Cortex of kidney (tissue), 1 donor: ENCODE measurements at places on chromosomes 6 and 20.

GRCh38 chr6:120994573-120994967 is 339.7 kb downstream of the TBC1D32 start:
- DNase-seq, result no peak

GRCh38 chr6:24867104-24867703 is 68.5 kb upstream of the ARMH2 start:
- no peak for DNase-seq

- DNase-seq, result no peak
Observed at GRCh38 chr20:47809161-47809960, 24.1 kb upstream of the SULF2 start.

- no peak for DNase-seq
Observed at GRCh38 chr20:56257604-56258003, 9.1 kb downstream of the MC3R start.

DNA sequence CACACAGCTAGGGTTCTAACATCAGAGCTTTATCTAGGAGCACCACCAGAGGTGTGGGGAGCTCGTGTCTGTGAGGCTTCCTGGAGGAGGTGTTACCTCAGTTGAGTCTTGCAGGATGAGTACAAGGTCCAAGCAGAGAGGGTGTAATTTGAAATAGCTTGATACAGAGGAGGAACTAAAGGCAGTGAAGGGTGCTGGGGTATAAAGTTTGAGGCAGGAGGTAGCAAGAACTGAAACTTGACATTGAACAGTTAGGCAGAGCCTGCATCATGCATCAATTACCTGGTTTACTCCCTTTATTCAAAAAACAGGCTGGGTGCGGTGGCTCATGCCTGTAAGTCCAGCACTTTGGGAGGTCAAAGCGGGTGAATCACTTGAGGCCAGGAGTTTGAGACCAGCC is 241.2 kb downstream of the UST start:
- DNase-seq, result no peak

DNA sequence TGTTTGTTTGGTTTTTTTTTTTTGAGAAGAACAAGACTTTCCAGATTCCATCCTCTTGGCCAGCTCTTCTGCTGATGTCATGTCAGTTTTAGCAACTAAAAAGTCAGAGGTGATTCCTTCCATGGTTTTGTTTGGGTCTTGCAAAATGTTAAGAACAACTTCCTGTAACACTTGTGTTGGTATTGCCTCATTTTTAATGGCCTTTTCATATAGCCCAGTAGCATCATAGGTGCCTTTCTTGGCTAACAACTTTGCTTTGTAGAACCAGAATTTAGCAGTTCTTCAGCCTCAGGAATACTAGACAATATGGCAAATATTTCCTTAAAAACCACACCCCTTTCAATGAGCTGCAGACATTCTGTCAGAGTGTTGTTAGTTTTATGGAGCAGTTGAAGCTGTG is 99.5 kb upstream of the SIRPG start:
- no peak for DNase-seq

DNA sequence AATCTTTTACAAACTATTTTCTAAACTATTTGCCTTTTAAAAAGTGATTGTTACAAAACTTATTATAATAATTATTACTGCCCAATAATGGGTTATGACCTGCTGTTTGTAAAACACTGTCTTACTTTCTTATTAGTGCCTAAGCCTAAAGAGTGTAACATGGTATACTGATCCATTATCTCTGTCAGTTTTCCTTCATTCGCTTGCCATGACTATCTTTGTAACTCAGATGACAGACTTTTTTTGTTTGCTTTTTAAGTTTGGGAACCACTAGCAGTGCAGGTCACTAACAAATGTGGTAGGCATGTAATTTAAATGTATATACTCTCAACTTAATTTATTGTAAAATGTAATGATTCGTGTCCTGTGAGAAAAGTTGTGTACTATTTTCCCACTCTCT is 9.9 kb upstream of the TFB1M start:
- no peak for DNase-seq

DNA sequence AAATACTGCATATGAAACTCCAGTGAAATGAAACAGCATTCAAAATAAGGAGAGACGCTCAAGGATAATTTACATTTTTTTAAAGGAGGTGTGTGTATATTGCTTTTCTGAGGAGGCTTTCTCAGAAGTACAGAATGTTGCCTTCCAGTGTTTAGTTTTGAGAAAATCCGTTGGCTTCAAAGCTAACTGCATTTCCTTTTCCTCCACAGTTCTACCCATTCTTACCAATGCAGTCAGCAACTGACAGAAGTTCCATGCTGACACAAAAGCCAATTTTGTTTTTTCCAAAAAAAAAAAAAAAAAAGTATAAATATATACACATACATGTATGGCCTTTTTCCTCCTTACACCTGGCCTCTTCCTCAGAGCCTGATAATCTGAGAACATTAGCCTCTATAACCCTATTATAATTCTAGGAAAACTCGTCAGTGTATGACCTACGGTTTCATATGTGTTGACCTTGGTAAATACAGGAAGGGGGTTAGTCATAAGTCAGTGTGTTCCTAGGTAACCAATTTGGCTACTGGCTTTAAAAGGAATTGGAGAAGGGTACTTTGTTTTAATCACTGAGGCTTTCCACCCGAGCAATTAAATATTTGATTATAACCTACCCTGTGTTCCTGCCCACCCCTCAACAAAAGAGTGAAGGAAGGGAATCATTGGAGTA is 24.2 kb downstream of the MGME1 start:
- DNase-seq, result no peak

GRCh38 chr6:151392427-151392826 is 1.1 kb upstream of the ZBTB2 start:
- DNase-seq, result no peak
